HEK293T (cell line): ENCODE measurements at places on chromosomes 3 and 15.

DNA sequence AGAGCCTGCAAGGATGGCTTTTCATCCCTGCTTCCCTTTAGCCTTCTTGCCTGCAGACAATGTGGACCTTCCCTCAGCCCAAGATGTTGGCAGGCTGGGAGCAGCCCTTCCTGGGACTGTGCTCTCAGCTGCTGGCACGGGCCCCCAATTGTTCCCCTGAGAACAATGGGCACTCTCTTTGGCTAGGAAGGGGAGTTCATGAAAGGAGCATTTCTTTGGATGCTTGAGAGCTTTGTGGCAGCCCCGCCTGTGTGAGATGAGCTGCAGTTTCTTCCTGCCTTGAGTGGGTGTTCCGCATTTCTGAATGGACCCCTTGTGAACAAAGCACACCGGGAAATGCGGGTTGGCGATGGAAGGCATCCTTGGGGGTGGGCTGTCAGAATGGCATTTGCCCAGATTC is 35.0 kb upstream of the BSN start:
- DNase-seq = no peak

- DNase-seq = no peak
Observed at GRCh38 chr3:117939425-117940027, 1095.1 kb downstream of the IGSF11 start.

- no peak for DNase-seq
Observed at GRCh38 chr15:81792646-81793045, 253.2 kb downstream of the MEX3B start.

DNA sequence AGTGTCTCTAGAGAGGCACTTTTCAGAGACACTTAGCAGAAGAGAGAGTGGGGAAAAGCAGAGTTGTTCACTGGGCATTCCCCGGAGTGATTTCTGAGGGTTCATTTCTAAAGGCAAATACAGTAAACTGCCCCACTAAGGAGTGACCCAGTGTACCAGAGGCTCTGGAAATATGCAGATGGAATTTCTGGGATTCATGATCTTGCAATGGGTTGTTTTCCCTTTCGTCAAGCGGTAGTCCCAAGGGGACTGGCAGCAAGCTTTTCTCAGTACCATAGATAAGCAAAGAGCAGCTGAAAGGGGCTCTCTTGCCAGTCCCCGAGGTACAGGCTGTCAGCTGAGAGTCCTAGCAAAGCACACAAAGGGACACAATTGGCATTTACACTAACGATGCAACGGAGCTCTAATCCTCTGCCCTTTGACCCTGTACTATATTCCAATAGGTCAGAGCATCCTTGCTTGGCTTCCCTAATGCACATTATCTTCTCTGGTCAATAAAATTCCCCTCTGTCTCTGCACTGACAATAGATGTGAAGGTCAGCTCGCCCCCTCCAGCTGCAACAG is 155.6 kb downstream of the SEMA6D start:
- DNase-seq = no peak

DNA sequence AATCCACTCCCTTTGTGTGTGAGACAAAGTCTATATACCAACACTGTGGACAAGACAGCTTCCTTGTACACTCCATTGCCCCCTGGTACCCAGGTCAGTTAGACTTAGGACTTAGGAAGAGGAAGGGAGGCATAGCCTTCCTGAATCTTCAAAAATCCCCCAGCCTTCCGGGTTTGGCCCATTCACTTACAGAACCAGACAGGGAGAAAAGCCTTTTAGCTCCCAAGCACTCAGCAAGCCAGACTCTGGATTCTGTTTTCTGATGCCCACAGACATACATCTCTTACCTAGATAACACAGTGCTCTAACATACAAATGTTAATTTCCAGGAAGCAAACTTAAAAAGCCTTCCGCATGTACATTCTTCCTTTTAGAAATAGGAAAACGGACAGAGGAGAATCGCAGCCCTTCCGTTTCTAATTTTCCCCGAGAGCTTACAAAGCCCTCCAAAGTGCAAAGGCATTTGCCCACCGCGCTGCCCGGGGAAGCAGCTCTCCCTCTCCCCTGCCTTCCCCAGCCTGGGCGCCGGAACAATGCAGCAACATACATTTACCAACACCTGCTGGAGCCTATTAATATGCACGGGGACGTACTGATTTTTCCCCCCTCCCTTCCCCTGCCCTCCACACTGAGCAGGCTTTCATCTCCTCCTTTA is 442.0 kb downstream of the MAGI1 start:
- DNase-seq = no peak

GRCh38 chr3:5429517-5429890 is 242.0 kb downstream of the EDEM1 start:
- no peak for DNase-seq
